ENCODE measurements at places on chromosomes 12 and 14. TPM values are rescaled to one million over a fixed set of nuclear protein-coding genes. Genes with fewer than 3 reads are reported as not detected.

DNA sequence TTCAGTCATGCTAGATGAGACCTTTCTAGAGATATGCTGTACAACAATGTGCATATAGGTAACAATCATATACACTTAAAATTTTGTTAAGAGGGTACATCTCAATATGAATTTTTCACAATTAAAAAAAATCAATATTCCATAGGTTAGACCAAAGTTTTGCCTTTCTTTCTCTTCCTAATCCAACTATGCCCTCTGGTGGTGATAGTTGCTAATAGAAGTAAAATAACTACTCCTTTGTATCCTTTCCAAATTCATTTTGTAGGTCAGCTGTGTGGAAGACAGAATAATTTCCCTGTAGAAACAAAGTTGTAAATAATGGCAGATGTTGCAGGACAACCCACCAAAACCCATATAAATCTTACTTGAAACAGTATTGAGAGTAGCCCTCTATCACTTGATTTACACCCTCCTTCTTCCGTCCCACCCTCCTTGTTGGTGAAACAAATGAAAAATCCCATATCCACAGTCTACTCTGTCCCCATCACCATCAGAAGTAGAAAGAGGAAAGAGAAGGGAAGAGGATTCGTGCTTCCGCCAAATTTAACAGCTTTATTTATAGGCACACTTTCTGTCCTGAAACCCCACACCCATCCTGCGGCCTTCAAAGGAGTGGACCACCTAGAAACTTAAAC lies 34.2 kb upstream of the KICS2 start:
- no peak for DNase-seq

The TWF1 gene
- total RNA-seq: 137 TPM

The HOXC6 gene
- 1.8 TPM for total RNA-seq

DNA sequence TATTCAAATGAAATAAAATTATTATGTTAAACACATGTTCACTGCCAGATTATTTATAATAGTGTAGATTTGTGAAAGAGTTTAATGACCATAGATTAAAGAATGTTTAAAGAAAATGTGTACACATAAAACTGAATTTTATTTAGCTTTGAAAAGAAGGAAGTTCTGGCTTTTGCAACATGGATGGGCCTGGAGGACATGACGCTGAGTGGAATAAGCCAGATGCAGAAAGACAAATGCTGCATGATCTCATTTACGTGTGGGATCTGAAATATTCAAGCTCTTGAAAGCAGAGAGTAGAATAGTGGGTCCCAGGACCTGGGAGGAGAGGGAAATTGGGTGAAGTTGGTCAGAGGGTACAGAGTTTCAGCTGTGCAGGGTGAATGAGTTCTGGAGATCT lies 1261.2 kb downstream of the TMEM121 start:
- no peak for DNase-seq

GRCh38 chr14:93086441-93087055 lies 29.2 kb downstream of the ITPK1 start:
- no peak for DNase-seq

The PRPH gene
- total RNA-seq: 0.41 TPM

DNA sequence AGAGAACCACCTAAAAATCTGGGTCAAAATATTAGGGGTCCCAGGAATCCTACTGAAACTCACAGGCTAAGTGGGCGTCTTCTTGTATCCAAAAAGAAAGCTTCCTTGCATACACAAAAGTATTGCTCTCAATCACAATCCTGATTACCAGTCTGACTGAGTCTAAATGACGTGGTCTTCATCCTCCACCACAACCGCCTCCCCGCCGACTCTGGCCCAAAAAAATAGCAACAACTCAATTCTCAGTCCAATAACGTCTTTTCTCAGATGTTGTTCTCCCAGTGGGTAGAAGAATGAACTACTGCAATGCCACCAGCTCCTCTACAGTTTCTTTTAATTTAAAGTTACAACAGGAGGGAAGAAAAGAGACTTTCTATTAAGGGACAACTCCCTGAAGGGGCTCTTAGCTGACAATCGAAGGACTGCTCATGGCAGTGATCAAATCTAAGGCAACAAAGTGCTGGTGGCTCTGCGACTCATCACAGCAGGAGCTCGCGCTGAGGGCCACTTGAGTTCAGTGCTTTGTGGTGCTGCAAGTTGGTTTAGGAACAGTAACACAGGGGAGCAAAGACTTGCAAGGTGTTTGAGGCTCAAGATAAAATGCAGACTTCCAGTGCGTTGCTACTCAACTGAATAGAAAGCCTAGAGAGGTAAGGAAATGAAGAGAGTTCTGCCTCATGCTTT lies 394.1 kb downstream of the BCAT1 start:
- DNase-seq: no peak

The SYCP3 gene
- total RNA-seq: not detected

DNA sequence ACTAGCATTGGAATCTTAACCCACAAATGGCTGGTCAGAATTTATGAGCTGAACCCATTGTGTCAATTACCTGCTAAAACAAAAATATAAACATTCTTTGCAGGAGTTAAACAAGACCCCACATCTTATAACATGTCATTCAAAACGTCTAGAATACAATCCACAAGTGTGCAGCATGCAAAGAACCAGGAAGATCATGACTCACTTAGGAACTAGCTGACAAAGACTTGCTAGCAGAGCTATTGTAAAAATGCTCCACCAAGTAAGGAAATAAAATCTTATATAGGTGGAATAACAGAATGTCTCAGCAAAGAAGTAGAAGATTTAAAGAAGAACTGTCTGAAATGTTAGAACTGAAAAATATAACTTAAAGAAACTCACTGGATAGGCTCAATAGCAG lies 26.5 kb upstream of the POC1B start:
- DNase-seq: no peak
